CD4-positive, alpha-beta T cell treated with Interferon gamma for 1 hour (primary cell): ENCODE measurements at places on chromosomes 3 and 15.

GRCh38 chr3:121072133-121072532, 164.1 kb downstream of the STXBP5L start:
- DNase-seq, result no peak

GRCh38 chr3:73379465-73379864, 245.3 kb downstream of the PDZRN3 start:
- no peak for DNase-seq

DNA sequence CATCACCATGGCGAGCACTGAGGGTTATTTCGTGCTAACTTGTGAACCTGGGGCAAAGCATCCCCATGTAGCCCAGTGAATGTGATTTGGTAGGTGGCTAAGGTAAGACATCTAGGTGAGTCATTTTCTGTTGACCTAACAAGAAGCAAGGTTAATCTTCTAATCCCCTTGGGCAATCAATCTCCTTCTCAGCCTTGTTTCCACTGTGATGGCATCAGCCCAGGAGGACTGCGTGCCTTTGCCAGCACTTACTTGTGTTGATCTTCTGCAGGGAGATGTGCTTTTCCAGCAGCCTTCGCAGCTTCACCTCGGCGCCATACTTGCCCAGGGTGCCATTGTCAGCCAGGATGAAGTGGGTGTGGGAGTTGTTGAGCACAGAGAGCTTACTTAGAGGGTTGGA, 35.7 kb downstream of the TRPM1 start:
- DNase-seq, result no peak

- no peak for DNase-seq
Measured at GRCh38 chr3:30747771-30748281, 141.4 kb downstream of the TGFBR2 start.

DNA sequence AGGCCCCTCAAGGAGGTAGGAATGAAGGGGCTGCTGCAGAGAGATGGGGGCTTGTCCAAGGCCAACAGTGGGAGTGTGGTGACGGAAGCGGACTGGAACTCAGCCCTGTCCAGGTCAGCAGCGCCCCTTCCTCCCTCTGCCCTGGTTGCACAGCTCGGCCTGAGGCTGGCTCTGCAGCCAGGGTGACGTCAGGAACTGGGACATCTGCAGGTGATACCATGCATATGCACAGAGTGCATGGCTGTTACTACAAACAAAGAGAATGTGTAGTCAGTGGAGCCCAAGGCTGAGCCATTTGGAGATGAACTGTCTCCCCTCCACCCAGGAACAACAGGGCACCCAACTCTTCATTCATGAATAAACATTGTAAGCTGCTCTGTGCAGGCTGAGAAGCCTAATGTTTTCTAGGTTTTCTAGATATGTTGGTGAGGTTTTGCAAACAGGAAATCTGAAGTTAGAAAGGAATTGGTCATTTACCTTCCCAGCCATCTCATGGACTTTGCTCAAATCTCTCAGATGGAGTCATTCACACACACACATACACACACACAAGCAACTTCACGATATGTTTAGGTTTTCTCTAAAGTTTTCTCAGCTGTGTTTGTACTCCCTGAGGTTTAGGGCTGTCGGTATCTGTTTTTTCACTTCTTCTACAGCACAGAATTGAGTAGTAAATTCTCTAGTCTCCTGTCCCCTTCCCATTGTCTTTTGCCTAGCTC, 117.2 kb downstream of the TLE3 start:
- no peak for DNase-seq

DNA sequence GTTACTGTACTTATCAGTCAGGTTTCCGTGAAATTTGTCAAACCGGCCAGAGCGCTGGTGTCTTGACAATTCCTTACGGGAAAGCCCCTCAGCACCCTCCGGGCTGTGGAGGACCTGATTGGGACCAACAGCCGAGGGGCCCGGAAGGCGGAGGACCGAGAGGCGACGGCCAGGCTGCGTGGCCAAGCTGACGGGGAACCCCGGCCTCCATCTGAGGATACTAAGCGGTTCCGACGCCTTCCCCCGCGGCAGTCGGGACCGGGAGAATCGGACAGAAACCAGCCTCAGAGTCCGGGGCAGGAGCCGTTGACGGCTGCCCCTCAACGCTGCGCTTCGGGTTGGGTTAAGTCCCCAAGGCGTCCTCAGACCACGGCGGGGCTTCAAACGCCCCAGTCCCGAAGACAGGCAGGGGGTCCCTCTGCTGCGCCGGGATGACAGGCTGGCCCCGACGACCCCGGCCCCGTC, 499 bp downstream of the ALDH1A2 start:
- no peak for DNase-seq

DNA sequence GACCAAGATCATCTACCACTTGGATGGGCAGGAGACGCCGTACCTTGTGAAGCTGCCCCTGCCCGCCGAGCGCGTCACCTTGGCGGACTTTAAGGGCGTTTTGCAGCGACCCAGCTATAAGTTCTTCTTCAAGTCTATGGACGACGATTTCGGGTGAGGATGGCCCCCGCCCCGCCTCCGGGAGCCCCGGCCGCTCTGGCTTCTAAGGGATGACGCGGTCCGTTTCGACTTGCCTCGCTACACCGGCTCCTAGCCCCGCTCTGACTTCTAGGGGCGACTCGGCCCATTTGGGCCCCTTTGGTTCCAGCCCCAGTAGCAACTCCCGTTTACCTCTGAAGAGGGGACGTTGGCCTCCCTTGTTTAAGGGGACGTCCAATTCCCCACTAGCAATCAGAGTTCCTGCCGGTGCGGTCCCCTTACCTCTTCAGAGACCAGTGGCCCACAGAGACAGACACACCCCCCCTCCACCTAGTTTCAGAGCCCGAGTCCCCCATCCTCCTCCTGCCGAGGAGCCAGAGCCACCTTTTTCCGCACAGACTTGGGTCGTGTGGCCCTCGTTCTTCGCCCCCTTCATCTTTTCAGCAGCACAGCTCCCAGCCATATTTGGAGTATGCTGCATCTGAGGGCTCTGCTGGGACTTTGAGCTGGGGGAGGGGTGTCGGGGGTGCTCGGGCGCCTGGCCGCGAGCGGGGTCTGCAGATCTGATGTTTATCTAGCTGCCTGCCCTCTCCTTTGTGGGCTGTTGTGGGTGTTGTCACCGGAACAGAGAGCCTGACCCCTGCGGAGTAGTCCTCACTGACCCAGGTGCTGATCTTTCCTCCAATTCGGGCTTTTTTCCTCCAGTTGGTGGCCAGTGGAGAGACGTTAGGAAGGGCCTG, 706 bp downstream of the DVL3 start:
- DNase-seq, result no peak

GRCh38 chr3:194727435-194728128, 41.9 kb downstream of the FAM43A start:
- DNase-seq, result no peak

DNA sequence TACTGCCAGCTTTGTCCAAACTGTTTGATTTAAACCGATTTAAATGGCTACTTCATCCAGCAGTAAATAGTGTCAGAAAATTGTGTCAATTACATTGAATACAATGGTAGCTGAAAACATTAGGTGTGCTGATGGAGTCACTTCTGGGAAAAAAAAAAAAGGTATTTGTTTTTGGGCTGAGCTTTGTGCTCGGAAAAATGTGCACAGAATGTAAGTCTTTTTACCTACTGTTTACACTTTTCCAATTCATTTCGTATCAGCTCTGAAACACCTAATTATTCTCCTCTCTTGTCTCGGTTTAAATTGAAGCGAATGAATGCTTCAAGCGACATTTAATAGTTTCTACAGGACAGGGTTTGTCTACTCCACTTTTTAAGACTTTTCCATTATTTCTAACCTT, 1078.4 kb downstream of the ROBO1 start:
- DNase-seq, result no peak

DNA sequence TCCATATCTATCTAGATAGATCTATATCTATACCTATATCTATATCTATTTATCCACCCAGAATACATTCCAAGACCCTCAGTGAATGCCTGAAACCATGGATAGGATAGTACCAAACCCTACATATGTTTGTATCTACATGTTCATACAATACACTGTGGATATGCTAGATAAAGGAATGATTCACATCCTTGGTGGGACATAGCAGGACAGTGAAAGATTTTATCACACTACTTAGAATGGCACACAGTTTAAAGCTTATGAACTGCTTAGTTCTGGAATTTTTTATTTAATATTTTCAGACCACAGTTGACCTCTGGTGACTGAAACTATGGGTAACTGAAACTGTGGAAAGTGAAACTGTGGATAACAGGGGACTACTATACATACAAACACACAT, 198.8 kb upstream of the TTC14 start:
- DNase-seq, result no peak
